GM12891 (cell line): ENCODE measurements at places on chromosomes 12 and 14.

DNA sequence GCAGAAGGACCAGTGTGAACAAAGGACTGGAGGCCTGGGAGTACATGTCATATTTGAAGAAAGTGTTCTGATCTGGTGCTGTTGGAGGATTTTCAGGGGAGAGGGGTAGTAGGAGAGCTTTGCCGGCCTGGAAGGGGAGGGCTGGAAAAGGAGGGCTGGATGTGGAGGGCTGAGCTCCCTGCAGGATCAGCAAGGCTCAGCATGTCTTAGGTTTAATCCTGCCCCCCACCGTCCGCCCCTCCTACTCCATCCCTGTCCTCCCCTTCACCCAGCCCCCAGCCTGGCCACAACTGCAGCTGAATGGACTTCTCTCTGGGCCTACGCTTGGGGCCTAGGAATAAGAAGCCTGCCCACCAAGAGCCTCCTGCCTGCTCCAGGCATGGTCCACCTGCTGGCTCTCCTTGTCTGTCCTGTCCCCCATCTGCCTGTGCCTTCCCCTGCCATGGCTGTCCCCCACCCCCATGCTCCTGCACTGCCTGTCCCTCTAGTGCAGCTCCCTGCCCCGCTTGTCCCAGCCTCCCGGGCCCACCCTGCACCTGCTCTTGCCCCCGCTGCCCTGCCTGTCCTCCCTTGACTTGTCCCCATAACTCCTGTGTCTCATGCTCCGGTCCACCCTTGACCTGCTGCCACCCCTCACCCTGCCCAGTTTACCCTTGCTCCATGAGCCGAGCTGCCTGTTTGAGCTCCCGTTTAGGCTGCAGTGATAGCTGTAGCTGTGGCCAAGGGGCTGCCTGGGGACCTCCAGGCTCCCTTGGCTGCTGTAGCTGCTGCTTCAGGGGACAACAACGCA, 9.8 kb upstream of the RARG start:
- DNase-seq, result no peak

GRCh38 chr14:69573831-69574262, 824 bp downstream of the CCDC177 start:
- no peak for DNase-seq

GRCh38 chr12:50637870-50638481, 125.9 kb upstream of the ATF1 start:
- DNase-seq, result no peak

- DNase-seq, result no peak
Observed at GRCh38 chr14:39474416-39474911, 42.2 kb upstream of the FBXO33 start.

DNA sequence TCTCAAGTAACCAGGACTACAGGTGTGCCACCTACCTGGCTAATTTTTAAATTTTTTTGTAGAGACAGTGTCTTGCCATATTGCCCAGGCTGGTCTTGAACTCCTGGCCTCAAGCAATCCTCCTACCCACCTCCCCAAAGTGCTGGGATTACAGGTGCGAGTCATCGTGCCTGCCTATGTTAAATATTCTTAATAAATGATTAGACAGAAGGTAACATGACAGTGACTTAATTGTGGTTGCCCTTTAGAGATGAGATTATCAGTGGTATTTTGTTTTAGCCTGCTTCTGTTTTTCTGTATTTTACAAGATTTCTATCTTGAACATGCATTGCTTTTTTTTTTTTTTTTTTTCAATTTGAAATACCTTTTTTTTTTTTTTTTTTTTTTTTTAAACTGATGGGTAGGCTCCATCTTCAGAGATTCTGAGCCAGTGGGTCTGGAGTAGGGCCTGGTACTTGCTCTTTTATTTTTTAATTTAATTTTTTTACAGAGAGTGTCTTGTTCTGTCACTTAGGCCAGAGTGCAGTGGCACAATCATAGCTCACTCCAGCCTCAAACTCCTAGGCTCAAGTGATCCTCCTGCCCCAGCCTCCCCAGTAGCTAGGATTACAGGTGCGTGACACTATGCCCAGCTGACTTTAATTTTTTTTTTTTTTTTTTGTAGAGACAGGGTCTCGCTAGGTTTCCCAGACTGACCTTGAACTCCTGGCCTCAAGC, 88.4 kb downstream of the BORCS5 start:
- DNase-seq, result no peak

DNA sequence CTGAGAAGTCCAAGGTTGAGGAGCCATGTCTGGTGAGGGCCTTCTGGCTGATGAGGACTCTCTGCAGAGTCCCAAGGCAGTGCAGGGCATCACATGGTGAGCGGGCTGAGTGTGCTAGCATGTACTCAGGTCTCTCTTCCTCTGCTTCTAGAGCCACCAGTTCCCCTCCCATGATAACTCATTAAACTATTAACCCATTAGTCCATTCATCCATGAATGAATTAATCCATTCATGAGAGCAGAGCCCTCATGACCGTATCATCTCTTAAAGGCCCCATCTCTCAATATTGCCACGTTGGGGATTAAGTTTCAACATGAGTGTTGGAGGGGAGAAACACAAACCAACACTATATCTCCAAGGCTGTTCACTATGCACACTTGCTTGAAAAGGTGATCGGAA, 83.7 kb downstream of the TMEM30B start:
- no peak for DNase-seq

- no peak for DNase-seq
Observed at GRCh38 chr14:53501361-53502211, 348.5 kb upstream of the DDHD1 start.

DNA sequence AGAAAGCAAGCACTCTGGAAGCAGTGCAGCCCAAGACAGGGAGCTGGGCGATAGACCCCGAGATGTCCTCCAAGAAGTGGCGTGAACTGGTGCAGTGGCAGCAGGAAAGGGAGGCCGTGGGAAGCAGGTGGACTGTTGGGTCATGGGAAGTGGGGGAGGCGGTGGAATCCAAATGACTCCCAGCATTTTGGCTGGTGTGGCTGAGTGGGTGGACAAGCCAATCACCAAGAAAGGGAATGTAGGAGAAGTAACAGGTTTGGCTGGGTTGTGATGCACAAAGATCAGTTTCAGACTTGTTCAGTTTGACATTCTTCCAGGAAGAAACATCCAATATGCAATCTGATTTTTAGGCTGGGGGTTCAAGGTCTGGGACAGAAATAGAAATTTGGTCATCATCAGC, 46.0 kb upstream of the KTN1 start:
- DNase-seq, result no peak

GRCh38 chr12:106205208-106206069, 42.4 kb downstream of the CKAP4 start:
- no peak for DNase-seq

DNA sequence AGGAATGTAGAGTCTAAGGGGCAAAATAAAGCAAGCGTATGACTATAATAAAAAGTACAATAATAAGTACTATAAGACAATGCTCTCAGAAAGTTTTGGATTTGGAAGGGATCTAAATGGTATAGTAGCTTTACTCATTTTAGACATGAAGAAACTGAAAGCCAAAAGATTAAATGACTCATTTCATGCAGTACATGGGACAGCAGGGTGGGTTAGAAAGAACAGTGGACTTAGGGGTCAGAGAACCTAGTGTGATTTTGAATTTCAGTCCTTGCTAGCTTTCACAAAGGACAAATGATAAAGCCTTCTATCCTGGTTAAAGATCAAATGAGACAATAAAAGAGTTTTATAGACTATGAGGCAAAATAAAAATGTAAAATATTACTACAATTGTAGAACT, 6.8 kb upstream of the LEMD3 start:
- DNase-seq, result no peak
